Colonic mucosa (tissue), 4 donors: ENCODE measurements at places on chromosomes 6 and 20.

GRCh38 chr20:52410182-52410647, 218.6 kb upstream of the ZFP64 start:
- H3K4me3 ChIP-seq: no peak overlapping the region
- H3K27me3 ChIP-seq: no peaks in the 10 kb centered on the region
- DNase-seq: no peak
- H3K27ac ChIP-seq: no peak overlapping the region
- no peaks in the 10 kb centered on the region for H3K4me1 ChIP-seq
- no peaks in the 10 kb centered on the region for H3K36me3 ChIP-seq

GRCh38 chr20:54479138-54479906, 3.9 kb downstream of the DOK5 start:
- no peak overlapping the region for H3K27ac ChIP-seq
- no peaks in the 10 kb centered on the region for H3K36me3 ChIP-seq
- no peak for DNase-seq
- peaks cover 17% of the 10 kb centered on the region for H3K27me3 ChIP-seq
- no peaks in the 10 kb centered on the region for H3K4me1 ChIP-seq

GRCh38 chr20:41004531-41005360, 23.9 kb upstream of the TOP1 start:
- DNase-seq: no peak
- H3K4me1 ChIP-seq: peaks cover 16% of the 10 kb centered on the region
- no peak overlapping the region for H3K4me3 ChIP-seq
- no peaks in the 10 kb centered on the region for H3K27me3 ChIP-seq
- H3K36me3 ChIP-seq: no peaks in the 10 kb centered on the region

DNA sequence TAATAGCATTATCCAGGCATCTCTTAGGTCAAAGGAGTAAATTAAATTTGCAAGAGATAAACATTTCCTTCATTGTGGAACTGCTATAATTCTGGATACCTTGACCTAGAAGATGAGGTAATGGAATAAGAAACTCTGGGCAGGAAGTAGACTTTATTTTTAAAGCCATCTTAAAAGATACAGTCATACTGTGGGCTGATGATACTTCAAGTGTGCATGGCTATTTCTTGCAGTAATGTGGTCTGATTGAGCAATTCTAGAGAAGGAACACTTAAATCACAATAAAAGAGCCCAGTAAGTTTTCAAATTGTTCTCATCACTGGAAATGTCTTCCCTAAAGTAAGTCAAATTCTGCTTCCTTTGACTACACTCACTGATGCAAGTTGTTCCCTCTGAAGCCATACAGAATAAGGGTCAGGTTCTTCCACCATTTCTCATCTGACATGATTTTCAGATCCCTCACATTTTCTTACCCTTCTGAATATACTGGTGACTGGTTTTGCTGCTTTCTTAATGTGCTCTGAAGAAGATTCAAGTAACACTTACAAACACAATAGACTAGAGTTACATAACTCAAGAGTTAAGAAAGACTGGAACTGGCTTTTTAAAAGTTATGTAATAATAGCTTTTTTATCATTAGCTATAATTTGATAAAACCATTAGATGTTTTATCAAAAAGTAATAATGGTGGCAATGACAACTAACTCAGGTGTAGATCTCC, 62.6 kb upstream of the TMEM244 start:
- no peak overlapping the region for H3K4me3 ChIP-seq
- H3K27ac ChIP-seq: no peak overlapping the region
- DNase-seq: no peak

DNA sequence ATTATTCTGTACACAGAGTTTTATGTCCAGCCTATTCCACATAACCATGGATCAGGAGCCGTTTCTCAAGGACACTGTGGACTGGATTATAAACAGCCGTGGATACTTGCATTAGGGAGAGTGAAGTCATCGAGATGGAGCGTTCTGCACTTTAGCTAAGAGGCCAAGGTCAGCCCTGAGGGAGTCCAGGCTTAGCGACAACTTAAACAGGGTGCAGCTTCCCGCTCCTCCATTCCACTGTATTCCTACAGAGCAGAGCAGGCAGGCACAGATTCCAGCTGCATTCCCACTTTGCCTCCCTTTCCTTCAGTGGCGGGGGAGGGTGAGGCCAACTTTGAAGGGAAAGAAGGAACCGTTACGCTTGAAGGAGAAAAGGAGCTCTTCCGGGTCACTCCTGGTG, 59.5 kb downstream of the RAMACL start:
- H3K27me3 ChIP-seq: no peaks in the 10 kb centered on the region
- H3K4me3 ChIP-seq: no peak overlapping the region
- no peak for DNase-seq
- H3K4me1 ChIP-seq: no peaks in the 10 kb centered on the region
- no peaks in the 10 kb centered on the region for H3K36me3 ChIP-seq

GRCh38 chr20:10260316-10260715, 41.7 kb downstream of the SNAP25 start:
- no peak for DNase-seq
- H3K36me3 ChIP-seq: no peaks in the 10 kb centered on the region
- H3K27me3 ChIP-seq: no peaks in the 10 kb centered on the region
- H3K27ac ChIP-seq: no peak overlapping the region
- no peak overlapping the region for H3K4me3 ChIP-seq

- no peaks in the 10 kb centered on the region for H3K4me1 ChIP-seq
- no peak overlapping the region for H3K4me3 ChIP-seq
- H3K36me3 ChIP-seq: no peaks in the 10 kb centered on the region
- DNase-seq: no peak
- no peak overlapping the region for H3K27ac ChIP-seq
These were observed 25.4 kb downstream of the ZKSCAN8 start for GRCh38 chr6:28167068-28167467.

GRCh38 chr6:112176175-112176574, 78.2 kb downstream of the LAMA4 start:
- no peaks in the 10 kb centered on the region for H3K27me3 ChIP-seq
- H3K36me3 ChIP-seq: no peaks in the 10 kb centered on the region
- no peak for DNase-seq
- H3K27ac ChIP-seq: no peak overlapping the region

GRCh38 chr20:32442630-32443373, 84.7 kb downstream of the ASXL1 start:
- H3K36me3 ChIP-seq: peaks cover 20% of the 10 kb centered on the region
- H3K27me3 ChIP-seq: no peaks in the 10 kb centered on the region
- no peak overlapping the region for H3K4me3 ChIP-seq
- DNase-seq: no peak

- H3K27ac ChIP-seq: no peak overlapping the region
- no peak for DNase-seq
- no peaks in the 10 kb centered on the region for H3K4me1 ChIP-seq
- H3K4me3 ChIP-seq: no peak overlapping the region
These were observed 101.8 kb downstream of the EPHA7 start for GRCh38 chr6:93317592-93317991.

DNA sequence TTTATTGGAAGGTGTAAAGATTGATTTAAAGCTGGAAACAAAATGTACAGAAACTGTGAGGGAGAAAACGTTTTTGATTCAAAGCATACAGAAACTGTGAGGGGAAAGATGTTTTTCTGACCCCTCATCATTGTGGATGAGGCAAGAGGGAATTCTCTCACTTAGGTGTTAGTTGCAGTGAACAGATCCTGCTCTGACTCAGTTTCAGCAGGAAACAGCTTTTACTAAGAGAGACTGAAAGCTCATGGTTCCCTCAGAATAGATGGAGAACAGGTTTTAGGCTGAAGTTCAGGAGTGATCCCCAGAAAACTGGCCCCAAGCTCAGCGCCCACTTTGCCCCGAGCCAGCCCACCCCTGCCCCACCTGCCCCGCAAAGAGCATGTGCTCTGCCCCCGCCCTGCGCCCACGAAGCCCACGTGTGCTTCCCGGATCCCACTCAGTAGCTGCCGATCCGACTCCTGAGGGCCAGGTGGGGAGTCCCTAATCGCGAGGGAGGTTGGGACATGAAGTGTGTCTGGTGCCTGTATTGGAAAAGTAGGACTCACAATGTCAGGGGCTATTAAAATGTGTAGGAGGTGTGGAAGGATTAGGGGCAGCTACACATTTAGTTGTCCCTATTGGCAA, 41.2 kb downstream of the DUSP22 start:
- no peaks in the 10 kb centered on the region for H3K4me1 ChIP-seq
- H3K27ac ChIP-seq: no peak overlapping the region
- H3K4me3 ChIP-seq: no peak overlapping the region
- DNase-seq: no peak
- H3K27me3 ChIP-seq: no peaks in the 10 kb centered on the region

- DNase-seq: no peak
- H3K36me3 ChIP-seq: no peaks in the 10 kb centered on the region
- no peak overlapping the region for H3K27ac ChIP-seq
These were observed 39.6 kb downstream of the PDSS2 start for GRCh38 chr6:107419733-107420132.

DNA sequence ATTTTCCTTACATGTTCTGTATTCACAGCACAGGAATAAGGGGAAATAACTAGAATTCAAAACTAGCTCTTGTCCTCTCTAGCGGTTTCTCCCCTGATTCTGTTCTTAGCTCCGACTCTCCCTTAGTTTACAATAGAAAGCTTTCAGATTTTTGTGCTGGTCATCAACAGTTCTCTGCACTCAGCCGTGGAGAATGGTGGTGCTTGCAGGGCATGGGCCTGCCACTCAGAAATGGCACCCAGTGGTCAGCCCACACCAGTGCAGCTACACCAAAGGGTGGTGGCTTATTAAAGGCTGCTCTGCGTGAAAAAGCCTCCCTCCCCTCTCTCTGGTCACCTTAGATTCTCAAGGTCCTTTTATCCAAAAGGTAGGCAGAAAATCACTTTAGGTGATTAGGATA, 123.5 kb downstream of the SASH1 start:
- no peak overlapping the region for H3K27ac ChIP-seq
- no peaks in the 10 kb centered on the region for H3K36me3 ChIP-seq
- H3K27me3 ChIP-seq: no peaks in the 10 kb centered on the region
- H3K4me3 ChIP-seq: no peak overlapping the region
- DNase-seq: no peak

- no peaks in the 10 kb centered on the region for H3K36me3 ChIP-seq
- DNase-seq: no peak
- peaks cover 45% of the 10 kb centered on the region for H3K4me1 ChIP-seq
- no peak overlapping the region for H3K4me3 ChIP-seq
- H3K27ac ChIP-seq: peak overlapping the region; percentile 84
These were observed 3.3 kb downstream of the SLCO4A1 start for GRCh38 chr20:62645613-62646012.

- no peak overlapping the region for H3K4me3 ChIP-seq
- no peaks in the 10 kb centered on the region for H3K4me1 ChIP-seq
- H3K27ac ChIP-seq: no peak overlapping the region
- no peaks in the 10 kb centered on the region for H3K27me3 ChIP-seq
- H3K36me3 ChIP-seq: no peaks in the 10 kb centered on the region
These were observed 322.4 kb downstream of the TFAP2B start for GRCh38 chr6:51141080-51141479.

GRCh38 chr20:11186301-11187008, 512.7 kb upstream of the JAG1 start:
- H3K4me1 ChIP-seq: no peaks in the 10 kb centered on the region
- no peak overlapping the region for H3K27ac ChIP-seq
- no peak overlapping the region for H3K4me3 ChIP-seq
- DNase-seq: no peak
- no peaks in the 10 kb centered on the region for H3K27me3 ChIP-seq

DNA sequence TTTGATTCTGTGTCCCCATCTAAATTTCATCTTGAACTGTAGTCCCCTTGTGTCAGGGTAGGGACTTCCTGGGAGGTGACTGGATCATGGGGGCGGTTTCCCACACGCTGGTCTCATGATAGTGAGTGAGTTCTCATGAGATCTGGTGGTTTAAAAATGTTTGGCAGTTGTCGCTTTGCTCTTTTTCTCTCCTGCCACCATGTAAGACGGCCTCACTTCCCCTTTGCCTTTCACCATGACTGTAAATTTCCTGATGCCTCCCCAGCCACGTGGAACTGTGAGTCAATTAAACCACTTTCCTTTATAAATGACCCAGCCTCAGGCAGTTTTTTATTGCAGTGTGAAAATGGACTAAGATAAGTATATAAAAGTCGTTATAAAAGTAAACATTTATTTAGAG, 80.5 kb upstream of the SGK1 start:
- no peaks in the 10 kb centered on the region for H3K36me3 ChIP-seq
- H3K4me1 ChIP-seq: no peaks in the 10 kb centered on the region
- no peak overlapping the region for H3K27ac ChIP-seq
- no peaks in the 10 kb centered on the region for H3K27me3 ChIP-seq

DNA sequence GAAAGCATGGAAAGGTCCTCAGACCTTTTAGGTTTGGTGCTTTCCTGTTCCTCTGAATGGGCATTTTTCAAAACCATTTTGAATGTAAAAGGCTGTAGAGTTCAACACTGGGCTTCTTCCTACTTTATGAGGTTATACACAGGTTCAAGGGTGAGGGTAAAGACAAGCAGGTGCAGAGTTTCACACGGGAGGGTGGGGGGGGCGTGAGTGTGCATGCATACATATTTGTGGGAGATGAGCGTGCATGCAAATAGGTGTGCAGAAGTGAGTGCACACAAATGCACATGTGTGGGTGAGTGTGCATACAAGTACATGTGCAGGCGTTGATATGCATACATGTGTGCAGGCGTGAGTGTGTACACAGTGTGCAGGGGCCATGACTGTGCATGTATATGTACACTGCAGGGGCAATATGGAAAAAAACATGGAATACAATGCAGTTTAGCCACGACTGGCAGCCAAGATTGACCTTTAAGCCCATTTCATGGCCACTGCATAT, 183.1 kb downstream of the GMPR start:
- H3K4me1 ChIP-seq: no peaks in the 10 kb centered on the region
- no peaks in the 10 kb centered on the region for H3K27me3 ChIP-seq
- peak overlapping the region; percentile 19 for H3K27ac ChIP-seq
- H3K4me3 ChIP-seq: no peak overlapping the region

GRCh38 chr6:92979281-92979680, 440.1 kb downstream of the EPHA7 start:
- H3K27me3 ChIP-seq: no peaks in the 10 kb centered on the region
- no peaks in the 10 kb centered on the region for H3K4me1 ChIP-seq
- no peaks in the 10 kb centered on the region for H3K36me3 ChIP-seq
- no peak overlapping the region for H3K27ac ChIP-seq
- no peak overlapping the region for H3K4me3 ChIP-seq
- DNase-seq: no peak

DNA sequence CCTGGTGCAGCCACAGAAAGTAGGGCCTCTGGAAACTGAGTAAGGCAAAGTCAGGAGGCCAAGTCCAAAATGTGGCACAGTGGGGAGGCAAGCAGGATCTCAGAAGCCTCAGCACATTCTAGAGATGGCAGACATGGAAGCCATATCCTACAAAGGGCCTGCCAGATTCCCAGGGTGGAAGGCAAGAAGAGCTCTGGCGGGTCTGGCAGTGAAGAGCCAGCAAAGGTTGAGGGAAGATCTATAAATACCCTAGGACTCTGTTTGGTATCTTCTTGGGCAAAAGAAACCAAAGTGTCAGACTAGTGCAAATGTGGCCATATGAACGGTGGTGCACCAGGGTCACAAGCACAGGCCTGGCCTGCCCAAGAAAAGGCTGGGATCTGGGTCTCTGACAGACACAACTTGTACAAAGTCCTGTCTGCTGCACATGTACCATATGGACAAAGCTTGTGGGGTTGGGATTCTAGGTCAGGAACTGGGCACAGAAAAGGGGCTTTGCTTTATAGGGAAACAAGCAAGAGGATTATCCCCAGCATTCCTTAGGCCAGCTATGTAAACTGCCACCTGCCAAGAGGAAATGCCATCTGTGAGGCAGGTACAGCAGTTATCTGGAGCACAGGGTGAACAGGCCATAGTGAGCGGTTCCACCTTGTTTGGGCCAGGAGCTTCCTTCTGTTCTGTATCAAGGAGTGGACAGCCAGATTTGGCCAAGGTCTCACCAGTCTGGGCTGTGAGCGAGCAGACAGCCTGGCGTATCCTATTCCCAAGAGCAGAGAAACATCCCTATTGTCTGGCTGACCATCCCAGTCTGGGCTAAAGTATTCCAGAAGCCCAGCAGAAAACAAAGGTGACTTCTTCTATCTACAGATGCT, 36.3 kb upstream of the SLC4A11 start:
- no peaks in the 10 kb centered on the region for H3K36me3 ChIP-seq
- no peaks in the 10 kb centered on the region for H3K4me1 ChIP-seq
- H3K27me3 ChIP-seq: no peaks in the 10 kb centered on the region
- H3K27ac ChIP-seq: no peak overlapping the region
